ENCODE measurements at places on chromosomes 11 and 22.

- DNase-seq, result no peak
Observed at GRCh38 chr11:10410844-10411200, 44.2 kb upstream of the AMPD3 start.

DNA sequence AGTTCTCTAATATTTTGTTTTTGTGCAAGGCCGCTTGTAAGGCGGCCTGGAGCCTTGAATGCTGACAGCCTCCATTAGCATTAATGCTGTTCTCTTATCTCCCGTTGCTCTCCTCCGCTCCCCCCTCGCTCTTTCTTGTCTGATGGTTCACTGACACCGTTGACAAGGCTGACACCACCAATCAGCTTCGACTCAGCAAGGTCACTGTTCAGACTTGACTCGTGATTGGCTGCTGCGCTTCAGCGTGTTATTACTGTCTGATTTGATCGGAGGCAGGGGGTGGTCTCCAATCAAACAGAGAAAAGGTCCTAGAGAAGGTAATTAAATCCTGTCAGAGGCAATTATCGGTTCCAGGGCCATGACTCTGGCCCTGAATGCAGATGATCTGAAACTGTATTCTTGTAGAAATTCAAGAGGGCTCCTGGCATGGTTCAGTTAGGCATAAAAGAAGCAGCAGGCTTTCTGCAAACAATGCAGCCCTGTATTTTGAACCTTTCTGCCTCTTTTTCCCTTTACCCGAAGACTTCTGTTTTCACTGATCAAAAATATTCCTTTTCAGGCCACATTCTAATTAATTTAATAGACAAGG, 49.3 kb upstream of the MPPED2 start:
- no peak for DNase-seq

GRCh38 chr22:28711820-28712777, 29.5 kb downstream of the CHEK2 start:
- DNase-seq, result no peak

GRCh38 chr11:69921128-69922014, 102.2 kb upstream of the FGF3 start:
- no peak for DNase-seq

DNA sequence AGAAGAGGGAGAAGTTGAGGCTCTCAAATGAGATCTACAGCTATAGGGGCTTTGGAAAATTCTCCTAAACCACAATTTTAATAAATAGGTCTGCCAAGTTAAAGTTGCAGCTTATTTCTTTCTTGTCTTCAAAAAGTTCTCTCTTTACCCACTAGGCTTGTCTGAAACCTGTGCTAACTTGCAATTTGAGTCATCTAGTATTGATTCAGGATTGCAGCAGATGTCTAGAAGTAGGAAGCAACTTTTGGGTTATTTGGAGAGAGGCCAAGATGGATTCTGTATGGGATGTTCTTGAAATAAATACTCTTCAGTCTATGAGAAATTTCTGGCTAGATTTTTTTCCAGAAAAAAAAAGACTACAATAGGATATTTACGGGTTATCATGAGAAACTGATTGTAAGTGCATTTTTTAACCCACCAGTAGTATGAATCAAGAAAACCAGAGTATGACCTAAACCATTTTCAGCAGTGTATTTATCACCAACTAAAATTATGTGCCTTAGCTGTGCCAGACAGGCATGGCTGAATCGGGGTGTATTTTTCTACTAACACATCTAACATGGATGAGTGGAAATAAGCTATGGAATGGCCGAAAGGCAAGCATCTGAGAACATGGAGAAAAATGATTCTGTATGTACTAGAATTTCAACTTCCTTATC, 4.9 kb upstream of the RAB38 start:
- DNase-seq, result no peak

DNA sequence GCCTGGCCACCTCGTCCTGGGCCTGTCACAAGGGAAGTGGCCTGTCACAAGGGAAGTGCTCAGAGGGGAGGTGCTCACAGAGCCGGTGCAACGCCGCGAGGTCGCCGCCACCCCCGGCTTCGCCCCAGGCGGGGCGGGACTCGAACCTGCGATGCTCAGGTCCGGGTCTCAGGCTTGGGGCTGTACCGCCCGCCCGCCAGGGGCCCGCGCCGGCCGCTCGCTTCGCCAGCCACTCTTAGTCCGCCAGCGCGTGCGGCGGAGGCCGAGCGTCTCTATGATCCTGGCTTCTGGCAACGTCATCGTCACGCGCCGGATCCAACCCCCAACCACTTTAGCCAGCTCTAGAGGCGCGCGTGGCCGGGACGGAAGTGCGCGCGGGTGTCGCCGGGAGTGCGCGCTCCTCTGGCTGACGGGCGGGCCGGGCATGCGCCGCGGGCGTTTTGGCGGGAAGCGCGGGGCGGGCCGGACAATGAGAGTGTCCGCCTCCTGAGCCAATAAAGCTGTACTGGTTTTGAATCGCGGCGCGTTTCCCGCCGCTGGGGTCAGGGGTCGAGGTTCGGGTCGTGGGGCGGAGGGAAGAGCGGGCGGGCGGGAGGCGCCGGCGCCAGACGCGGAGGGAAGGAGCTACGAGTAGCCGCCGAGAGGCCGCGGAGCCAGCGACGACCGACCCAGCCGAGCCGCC, at the start of gene TRMT2A:
TSS of gene TRMT2A (minus strand) at position 276 of the 682 bp plus-strand sequence. CDS start 320 bp downstream, outside the sequence.
- DNase-seq, result peak; percentile 94

Measured in activated T-cell treated with anti-CD3 and anti-CD28 coated beads for 4 hours (primary cell).